Cardiac muscle cell (in vitro differentiated cells and primary cell): ENCODE measurements at places on chromosomes 2 and 18.

DNA sequence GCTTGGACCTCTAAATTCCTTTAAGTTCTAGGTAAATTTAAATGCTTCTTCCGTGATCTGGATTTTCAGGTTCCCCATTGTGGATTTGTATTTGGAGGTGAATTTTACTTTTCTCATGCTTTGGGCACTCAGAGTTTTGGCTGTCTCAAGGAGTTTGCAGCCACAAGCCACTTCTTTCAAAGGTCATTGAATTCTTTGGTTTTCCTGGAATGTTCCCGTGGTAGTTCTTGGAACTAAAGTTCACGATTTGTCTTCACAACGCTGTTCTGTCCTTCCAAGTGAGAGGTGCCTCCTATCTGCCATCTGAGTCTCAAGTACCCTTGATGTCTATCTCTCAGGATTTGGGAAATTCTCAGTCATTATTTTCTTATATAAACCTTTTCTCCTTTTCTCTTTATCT is 1438.7 kb upstream of the ZEB2 start:
- no peak for DNase-seq

- no peak for DNase-seq
Measured at GRCh38 chr18:32243358-32243757, 53.5 kb downstream of the MEP1B start.

- DNase-seq, result no peak
Measured at GRCh38 chr2:101162561-101163330, 11.6 kb upstream of the TBC1D8 start.

DNA sequence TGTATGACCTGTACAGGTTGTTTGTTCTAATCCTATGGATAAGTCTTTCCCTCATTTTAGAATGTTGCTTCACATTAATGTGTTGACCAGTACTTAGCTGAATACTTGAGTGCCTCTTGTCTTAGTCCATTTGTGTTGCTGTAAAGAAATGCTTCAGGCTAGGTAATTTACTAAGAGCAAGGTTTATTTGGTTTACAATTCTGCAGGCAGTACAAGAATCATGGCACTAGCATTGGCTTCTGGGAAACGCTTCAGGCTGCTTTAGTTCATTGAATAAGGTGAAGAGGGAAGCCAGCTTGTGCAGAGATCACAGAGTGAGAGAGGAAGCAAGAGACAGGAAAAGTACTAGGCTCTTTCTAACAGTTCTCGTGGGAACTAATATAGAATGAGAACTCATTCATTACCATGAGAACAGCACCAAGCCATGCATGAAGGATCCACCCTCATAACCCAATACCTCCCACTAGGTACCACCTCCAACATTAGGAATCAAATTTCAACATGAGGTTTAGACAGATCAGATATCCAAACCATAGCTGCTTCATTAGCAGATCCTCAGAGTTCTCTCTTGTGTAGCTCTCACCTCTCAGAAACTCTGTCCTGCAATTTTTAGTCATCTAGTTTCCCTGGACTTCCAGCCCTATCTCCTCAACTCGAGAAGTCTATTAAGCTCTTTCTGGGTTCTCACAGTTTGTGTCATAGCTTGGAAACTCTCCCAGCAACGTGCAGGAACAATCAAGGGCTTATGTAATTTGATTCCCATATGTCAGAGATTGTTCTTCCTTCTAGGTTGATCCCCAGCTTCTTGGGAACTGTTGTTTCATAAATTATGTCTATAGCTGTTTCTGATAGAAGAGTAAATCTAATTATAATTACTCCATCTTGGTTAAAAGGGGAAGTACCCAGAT is 2082.3 kb upstream of the CELF4 start:
- DNase-seq, result peak; percentile 1

- DNase-seq, result peak; percentile 86
Measured at GRCh38 chr2:220143336-220143735, 515.9 kb downstream of the SLC4A3 start.

DNA sequence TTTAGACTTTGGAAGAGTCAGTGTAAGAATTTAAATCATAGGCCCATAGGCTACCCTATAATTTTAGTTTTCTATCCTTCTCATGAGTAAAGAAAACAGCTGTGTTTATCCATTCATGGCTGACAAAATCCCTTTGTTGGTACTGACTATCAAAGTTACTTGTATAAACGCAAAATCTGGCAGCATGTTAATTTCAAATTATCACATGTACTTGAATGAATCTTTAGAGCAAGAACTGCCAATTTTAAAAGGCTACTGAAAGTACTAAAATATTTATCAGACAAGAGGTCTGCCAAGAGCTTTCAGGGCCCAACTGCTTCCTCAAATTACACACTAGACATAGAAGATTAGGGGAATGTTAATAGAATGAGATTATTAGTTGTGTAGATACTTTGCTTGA is 66.6 kb downstream of the MYL12B start:
- no peak for DNase-seq

DNA sequence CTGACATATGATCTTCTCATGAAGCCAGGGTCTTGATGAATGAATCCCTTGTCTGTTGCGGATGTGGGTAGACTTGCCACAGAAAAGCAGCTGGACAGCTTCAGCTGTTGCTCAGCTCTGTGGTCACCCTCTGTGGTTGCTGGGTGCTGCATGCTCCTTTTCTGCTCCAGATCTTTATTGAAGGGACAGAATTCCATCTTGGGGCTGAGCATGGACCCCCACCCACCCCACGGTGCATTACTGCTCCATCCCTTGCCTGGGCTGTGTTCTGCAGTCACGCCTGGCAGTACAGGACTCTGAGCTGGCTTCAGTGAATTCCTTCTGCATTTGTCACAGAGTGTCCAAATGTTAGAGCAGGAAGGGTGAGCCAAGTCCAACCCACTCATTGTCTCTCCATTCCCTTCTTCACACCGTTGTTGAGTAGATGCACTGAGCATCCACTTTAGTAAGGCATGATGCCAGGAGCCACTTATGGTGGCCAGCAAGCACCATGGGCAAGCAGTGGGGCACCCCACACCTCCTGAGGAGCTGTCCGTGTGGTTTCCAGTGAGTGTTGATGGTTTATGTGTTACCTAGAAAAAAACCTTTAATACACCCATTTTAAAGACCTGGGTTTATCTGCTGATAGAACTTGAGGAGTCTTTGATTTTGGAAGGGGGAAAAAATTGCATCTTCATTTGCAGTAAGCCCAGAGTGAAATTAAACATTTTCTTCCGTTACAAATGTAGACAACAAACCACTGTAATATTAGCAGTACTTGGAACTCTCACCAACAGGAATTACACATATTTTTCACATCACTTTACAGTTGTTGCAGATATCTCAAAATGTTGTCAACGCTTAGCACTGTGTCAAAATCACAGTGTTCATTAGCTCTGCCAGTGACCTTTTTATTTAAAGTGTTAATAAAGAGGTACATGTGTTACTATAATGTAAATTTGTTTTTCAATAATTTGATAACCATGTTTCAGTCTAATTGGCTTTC is 14.7 kb upstream of the ITGB6 start:
- DNase-seq, result no peak

- peak; percentile 51 for DNase-seq
Measured at GRCh38 chr18:12305930-12306629, 2.0 kb upstream of the TUBB6 start.

GRCh38 chr2:230905448-230906421 is 19.3 kb downstream of the GPR55 start:
- no peak for DNase-seq

GRCh38 chr2:144936442-144936841 is 416.5 kb upstream of the ZEB2 start:
- no peak for DNase-seq

DNA sequence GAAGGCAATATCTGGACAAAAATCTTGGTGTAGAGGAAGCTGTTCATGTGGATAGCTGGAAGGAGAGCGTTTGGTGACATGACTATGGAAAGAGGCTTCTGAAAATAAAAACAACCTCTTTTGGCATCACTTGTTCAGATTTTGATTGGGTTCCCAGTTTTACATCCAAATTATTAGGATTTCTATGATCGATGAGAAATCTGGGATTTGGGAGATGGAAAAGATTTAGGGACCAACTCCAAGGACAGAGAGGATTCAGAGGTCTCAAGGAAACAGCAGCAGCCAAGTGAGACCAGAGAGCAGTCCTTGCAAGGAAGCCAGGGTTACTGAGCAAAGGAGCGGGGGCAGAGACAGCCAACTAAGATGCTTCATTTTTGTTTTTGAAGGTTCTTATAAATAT is 441.7 kb downstream of the TRIB2 start:
- DNase-seq, result no peak

DNA sequence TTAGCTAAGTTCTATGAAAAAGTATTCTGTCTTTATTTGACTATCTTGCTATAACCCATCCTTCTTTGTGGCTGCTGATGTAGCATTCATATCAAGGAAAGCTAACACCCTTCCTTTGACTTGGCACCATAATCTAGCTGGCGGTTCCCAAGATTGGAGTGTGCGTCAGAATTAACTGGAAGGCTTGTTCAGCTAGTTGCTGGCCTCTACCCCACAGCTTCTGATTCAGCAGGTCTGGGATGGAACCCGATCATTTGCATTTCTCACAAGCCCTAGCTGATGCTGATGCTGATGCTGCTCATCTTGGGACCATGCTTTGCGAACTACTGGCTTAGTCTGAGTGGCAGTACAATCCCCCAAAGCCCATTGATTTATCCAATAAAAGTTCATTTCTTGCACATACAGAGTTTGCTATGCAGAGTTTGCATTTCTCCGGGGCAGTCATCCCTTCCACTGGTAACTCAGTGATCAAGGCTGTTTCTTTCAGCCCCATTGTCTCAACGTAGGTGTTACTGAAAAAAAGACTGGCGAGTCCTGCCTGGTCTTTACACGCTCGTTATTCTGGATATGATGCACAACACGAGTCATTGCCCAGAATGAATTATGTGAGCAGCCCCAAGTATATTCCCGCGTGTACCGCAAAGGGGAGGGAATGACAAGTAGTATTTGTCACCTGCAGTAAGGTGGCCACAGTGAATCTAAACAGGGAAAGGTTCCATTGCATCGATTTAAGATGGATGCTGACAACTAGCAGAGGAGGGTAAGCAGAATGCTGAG is 96.5 kb downstream of the ZNF532 start:
- DNase-seq, result no peak

DNA sequence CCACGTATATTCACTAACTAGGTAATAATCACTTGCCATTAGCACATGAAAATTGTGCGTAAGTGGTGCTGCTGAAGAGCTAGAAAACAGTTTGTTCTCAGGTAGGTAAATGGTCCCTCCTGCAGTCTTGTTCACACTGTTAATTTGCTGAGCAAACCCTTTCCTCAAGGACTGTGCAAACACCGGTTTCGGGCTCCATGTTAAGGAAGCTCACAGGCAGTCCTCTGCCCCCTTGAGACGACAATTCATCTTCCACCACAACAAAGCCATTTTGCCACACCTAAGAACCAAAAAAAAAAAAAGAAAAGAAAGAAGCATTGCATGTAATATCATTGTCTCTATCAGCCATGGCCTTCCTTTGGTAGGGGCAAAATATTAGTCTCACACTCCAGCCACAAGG is 193.9 kb downstream of the BCL11A start:
- no peak for DNase-seq

- peak; percentile 11 for DNase-seq
Measured at GRCh38 chr18:69259282-69259681, 141.4 kb upstream of the DOK6 start.

- DNase-seq, result peak; percentile 16
Measured at GRCh38 chr2:177551989-177552421, 159.4 kb downstream of the AGPS start.

DNA sequence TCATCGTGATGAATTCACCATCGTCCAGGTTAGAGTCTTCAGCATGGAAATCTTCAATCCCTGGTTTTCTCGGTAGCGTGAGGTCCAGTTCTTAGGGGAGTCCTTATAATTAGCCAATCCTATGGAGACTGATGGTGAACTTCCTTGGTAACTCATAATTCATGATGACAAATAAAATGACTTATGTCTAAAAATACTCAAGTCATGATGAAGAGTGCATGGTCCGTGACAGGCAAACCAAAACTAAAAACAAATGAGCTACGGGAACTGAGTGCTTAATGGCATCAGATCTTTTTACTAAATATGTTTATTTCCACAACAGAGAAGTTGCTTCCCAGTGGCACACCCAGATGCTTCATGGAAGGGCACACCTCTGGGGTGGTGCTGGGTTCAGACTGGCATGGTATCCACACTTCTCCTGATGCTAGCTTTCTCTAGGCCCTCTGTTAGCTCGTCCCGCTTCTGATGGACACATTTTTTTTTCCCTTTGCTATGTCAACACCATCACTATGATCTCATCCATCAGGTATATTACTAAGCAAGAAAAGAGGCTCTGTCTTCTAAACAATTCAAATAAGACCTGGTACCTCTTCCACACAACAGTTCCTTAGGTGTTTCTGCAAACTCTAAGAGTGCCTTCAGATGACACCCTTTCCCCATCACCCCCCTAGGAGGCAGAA is 92.8 kb upstream of the NEDD4L start:
- no peak for DNase-seq

- no peak for DNase-seq
Measured at GRCh38 chr2:31983762-31984467, 26.9 kb downstream of the MEMO1 start.

DNA sequence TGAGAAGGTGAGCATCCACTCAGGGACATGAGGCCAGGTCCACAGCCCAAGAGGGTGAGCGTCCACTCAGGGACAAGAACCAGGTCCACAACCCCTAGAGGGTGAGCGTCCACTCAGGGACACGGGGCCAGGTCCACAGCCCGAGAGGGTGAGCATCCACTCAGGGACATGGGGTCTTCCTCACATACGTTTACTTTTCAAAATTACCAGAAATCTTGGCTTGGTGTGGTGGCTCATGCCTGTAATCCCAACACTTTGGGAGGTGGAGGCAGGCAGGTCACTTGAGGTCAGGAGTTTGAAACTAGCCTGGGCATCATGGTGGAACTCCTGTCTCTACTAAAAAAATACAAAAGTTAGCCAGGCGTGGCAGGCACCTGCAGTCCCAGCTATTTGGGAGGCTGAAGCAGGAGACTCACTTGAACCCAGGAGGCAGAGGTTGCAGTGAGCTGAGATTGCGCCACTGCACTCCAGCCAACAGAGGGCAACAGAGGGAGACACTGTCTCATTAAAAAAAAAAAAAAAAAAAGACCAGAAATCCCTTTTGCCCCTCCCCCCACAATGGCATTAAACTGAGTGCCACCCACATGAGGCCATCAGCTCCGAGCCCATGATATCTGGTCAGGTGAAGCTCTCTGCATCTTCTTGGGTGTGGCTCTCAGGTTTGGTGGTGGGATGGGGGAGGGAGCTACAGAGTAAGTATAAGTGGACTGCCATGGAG is 9.0 kb upstream of the MBP start:
- no peak for DNase-seq

DNA sequence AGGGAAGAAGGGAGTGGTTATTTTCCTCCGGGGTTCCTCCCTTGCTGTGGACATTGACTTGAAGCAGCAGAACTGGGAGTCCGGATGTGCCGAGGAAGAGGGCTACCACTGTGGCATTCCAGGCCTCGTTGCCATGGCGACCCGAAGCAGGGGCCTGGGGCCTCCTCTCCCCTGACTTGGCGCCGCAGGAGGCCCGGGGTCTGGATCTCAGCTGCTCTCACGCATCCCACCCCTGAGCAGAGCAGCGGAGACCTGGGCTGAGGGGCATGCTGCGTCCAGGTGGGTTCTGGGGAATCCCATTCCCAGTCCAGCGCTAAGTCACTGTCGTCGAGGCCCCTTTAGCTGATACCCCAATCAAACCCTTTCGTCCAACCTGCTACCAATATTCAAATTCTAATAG is 100.2 kb downstream of the BCL11A start:
- peak; percentile 52 for DNase-seq
